ENCODE measurements at places on chromosomes 13 and 19.

DNA sequence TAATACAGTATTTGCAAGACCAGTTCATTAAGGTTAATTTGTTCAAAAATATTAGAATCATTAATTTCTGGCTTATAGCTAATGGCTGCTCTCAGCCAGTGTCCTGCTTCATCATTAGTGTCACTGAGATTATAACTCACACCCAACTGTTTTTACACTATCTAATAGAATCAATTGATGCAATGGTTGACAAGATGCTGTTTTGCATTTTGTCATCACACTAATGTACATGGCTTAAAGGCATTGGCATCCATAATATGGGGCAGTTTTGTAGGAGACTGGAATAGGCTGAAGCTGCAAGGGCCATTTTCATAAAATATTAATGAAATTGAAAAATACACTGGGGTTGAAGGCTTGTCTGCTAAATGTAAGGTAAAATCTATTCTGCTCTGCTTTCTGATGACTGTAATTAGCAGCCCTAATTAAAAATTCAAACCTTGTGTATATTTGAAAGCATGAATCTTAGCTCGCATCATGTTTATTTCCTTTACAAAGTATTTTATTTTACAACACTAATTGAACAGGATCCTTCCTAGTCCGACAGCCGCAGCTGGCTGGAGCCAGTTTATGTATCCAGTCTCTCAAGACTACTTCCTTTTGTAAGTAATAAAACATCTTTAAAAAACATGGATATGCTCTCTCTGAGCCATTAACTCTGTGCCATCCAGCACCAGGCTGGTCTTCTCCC, 296.7 kb downstream of the POU4F1 start:
- DNase-seq = no peak

DNA sequence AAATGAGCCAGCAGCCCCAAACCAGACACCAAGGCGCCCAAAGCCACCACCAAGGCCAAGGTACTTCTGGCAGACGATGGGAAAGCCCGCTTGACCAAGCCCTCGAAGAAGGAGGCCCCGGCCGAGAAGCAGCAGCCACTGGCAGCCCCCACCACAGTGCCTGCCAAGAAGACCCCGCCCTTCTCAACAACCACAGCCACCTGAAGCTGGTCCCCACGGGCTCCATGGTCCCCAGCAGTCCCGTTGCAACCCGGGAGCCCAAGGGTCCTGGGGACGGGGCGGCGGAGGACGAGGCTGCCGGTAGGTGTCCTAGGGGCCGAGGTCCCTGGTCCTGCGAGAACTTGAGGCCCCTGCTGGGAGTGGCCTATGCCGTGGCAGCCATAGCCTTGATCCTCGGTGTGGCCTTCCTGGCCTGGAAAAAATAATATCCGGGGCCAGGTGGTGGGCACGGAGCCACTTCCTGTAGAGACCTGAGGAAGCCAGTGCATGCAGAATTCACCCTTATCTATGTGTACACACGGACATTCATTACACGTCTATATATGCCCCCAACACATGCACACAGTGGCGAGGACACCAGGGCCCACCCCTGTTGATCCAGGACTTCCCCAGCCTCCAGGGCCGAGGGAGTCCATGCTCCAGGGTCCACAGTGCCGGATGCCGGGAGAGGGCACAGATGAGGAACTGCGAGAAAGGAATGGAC, 13.8 kb downstream of the C1QTNF9 start:
- DNase-seq = no peak

DNA sequence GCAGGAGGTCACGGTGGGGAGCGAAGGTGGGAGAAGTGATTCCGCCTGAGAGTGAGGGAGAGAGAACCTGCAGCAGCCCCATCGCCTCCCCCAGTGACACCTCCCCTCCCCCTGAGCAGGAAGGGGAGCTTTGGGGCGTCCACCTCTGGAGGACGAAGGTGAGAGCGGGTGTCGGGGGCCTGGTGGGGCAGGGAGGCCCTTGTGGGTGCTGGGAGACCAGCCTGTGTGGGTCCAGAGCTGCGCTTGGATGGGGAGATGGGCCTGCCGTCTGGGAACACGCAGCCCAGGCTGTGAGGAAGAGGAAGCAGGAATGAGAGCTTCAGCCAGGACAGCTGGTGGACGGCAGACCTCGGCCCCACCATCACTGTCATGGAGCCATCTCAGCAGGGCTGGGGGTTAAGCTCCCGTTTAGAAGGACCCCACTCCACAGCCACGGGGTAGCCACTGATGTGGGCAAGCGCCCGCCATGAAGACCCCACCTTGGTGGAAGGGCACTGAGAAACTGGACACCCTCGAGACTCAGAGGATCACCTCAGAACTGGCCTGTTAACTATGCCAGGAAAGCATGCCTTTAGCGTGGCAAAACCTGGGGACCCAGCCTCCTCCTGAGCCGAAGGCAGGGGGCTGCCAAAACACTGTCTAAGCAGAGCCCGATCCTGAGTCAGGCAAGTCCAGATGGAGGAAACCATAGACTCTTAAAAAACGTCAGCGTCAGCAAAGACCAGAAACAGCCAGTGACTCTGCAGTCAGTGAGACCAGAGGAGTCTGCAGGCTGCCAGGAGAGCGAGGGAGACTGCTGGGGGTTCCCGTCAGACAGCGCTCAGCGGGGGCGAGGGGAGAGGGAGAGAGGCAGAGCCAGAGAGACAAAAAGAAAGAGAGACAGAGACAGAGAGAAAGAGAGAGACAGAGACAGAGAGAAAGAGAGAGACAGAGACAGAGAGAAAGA, 6.4 kb upstream of the PROZ start:
- DNase-seq = no peak

- no peak for DNase-seq
Measured at GRCh38 chr13:74794582-74794981, 660.4 kb upstream of the KLF12 start.

DNA sequence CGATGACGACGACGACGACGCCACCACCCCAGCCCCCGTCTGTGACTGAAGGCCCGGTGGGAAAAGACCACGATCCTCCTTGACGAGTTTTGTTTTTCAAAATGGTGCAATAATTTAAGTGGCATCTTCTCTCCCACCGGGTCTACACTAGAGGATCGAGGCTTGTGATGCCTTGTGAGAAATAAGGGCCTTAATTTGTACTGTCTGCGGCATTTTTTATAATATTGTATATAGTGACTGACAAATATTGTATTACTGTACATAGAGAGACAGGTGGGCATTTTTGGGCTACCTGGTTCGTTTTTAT, 2.5 kb downstream of the KLF2 start:
- DNase-seq = no peak

GRCh38 chr13:113454936-113455335, 1.6 kb upstream of the ADPRHL1 start:
- DNase-seq = no peak

- no peak for DNase-seq
Measured at GRCh38 chr13:100636441-100636840, 38.2 kb downstream of the TMTC4 start.

- no peak for DNase-seq
Measured at GRCh38 chr19:20078581-20079031, 806 bp downstream of the ZNF90 start.

- peak; percentile 56 for DNase-seq
Measured at GRCh38 chr19:41541990-41542584, 33.9 kb upstream of the CEACAM21 start.

DNA sequence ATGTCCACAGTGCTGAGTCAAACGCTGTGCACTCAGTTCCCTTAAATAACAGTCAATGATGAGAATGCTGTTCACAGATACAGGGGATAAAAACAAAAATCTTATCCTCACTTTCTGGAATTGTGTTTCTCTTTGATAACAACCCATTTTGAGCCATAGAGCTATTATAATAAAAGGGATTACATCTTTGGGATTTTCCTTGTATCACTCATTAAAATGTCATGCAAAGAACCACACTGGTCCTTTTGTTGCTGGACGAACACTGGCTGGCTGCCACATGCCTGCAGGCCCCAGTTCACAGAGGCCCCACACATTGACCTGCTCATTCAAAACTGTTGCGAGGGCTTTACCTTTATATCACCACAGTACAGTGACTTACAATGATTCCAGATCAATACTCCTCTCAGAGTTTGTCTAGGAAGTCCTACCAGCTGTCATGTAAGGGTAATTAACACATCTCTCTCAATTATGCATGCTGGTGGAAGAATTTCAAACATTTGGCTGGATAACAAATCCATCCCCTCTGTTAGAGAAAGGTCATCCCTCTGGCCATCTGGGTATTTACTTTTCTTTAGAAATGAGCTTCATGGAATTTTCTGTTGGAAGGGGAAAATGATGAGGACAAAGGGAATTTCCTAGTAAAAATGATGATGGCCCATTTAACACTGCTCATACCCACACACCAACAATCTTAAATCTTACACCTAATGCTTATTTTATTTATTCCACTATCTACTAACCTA, 85.9 kb downstream of the MBNL2 start:
- DNase-seq = no peak

DNA sequence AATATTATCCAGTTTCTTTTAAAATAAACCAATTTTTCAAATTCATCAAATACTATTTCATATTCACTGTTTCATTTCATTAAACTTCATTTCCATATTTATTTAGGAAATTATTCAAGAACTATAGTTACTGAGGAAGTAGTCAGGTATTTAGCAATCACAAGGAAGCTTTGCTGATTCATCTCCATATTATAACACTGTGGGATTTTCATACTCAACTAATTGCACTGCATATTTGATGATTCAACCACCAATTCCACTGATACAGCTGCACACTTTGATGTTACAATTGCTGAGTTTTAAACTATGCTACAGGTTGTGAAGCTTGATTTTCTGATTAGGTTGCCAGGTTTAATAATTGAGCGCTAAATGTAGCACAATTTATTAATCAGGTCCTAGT, 556.8 kb upstream of the SLITRK1 start:
- DNase-seq = no peak

GRCh38 chr13:50341526-50341925, 326.3 kb downstream of the KCNRG start:
- DNase-seq = no peak

DNA sequence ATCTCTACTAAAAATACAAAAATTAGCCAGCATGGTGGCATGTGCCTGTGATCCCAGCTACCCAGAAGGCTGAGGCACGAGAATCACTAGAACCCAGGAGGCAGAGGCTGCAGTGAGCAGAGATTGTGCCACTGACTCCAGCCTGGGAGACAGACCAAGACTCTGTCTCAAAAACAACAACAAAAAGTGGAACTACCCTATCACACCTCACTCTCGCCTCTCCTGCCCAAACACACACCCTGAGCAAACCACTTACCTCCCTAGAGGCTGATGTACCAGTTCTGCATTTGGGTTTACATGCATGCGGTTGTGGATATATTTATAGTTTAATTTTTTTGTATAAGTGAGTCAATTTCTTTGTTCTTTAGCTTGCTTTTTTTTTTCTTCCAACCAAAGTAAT, 7.7 kb upstream of the PTOV1 start:
- DNase-seq = no peak

- peak; percentile 98 for DNase-seq
Measured at GRCh38 chr19:4457654-4458395, at the start of gene UBXN6. UBXN6 (minus strand) TSS chr19:4457794; CDS start chr19:4457697, 97 bp downstream.

- no peak for DNase-seq
Measured at GRCh38 chr13:94329277-94329676, 150.2 kb downstream of the DCT start.

DNA sequence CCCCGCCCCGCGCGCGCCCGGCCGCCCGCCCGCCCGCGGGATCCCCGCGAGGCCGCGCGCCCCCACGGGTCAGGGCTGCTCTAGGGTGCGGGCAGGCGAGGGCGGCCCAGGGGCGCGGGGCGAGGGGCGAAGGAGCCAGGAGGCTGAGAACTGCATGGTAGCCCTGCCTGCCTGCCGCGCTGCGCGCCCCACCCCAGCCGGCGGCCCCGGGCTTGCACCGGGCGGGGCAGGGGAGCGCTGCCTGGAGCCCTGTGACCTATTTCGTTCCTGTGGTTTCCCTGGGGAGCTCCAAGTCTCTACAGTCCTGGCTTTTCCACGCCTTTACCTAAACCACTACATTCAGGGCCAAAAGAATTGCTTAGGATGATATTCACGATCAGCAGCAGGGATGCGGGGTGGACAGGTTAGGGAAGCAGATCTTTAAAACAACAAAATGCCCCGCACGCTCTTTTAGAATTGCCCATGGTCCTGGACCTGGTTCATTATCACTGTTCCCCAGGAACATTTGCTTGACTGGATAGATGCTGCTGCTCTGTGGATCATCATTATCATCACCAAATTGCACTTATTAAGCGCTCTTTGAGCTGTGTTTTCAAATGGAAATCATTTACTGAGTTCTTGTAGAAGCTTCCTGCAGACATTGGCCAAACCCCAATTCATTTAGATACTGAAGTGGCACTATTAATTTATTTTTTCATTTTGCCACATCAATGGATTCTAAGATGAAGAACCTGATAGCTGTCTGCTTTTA, 421 bp upstream of the GPR12 start:
- no peak for DNase-seq

DNA sequence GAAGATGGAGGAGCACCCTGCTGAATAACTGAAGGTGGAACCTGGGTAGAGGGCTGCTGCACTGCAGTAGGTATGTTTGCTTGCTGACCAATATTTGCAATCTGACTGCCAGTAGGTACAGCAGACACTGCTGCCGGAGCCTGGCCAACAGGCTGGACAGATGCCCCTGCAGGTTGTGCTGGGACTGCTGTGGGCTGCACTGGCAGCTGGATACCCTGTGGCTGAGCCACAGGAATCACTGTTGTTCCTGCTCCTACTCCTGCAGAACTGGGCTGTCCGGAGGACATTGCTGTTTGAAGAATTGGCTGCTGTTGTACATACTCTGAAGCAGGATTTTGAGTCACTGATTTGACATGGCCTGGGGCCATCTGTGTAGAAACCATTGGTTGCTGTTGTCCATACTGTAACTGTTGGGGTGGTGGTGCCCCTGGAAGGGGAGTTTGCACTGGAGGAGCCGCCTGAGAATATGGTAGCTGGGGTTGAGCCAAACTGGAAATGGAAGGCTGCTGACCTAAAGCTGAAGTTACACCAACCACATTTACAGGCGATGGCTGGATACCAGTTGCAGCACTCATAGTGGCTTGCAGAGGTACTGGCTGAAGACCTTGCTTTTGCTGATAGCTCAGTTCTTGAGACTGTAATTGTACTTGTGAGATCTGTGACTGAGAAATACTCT, 2.2 kb downstream of the TSC22D1 start:
- DNase-seq = no peak

DNA sequence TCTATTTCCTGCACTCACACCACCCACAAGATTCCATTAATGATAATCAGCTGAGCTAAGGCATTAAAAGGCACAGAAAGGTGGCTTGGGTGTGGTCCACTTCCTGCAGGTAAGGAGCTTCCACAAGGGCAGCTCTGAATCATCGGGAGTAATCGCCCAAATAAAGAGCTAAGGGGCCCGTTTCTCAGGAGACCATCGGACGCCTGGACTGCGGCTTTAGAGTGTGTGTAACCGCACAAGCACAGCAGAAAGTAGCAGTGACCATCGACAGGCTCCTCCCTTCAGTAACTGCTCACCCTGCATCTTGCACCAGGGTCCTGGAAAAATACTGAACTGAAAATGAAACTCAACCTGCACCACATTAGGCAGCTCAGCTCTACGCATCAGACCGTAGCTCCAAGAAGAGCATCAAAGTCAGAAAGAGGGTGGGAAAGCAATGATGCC, 6.0 kb downstream of the STK24 start:
- no peak for DNase-seq

GRCh38 chr19:5466814-5467291, 11.6 kb downstream of the ZNRF4 start:
- DNase-seq = no peak
